Right ventricle myocardium superior (tissue), 1 donor: ENCODE measurements at places on chromosomes 3 and 15.

GRCh38 chr15:89218531-89218930, 2.8 kb downstream of the RLBP1 start:
- DNase-seq = no peak

GRCh38 chr3:143010024-143010423, 8.7 kb downstream of the U2SURP start:
- no peak for DNase-seq

DNA sequence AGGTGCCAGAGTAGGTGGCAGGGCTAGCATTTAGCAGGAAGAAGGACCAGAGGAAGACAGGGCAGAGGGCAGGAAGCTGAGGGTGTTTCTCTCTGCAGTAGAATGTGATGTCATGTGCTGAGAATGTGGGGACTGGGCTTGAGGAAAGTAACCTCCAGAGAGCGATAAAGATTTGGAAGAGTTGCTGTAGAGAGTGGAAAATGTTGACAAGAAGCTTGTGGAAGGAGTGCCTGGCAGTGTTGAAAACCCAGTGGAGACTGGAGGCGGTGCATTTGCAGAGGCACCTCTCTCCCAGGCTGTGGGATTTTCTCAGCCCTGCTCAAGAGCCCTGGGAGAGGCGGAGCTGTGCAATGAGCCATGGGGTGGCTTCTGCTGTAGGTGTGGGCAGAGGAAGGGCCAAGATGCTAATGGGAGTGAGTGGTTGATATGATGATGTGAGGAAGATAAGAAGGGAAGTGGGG, 54.8 kb downstream of the MESD start:
- no peak for DNase-seq

GRCh38 chr15:40471808-40472150, 995 bp downstream of the CHST14 start:
- DNase-seq = no peak

DNA sequence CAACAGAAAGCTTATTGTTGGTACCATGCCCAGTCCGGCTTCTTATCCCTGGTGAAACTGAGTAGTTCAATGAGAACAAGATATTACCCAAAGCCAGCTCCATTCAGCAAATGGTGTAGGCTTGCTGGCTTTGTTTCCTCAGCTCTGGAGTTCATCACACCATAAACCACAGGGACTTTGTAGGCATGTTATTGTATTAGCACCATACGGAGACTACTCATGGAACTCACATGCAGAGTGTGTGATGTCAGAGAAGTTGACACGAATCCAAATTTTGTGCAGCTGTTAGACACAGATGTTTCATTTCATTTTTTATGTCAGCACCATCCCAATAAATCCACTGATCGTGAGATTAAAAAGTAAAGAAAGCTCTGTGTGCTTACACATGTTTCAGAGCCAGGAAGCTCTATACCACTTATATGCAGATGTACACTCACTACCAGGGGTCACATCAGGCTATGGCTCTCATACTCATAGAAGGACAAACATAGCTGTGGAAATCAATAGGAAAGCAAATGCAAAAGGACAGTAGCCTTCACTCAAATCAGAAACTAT, 63.4 kb upstream of the LEKR1 start:
- no peak for DNase-seq

- DNase-seq = no peak
These were observed 53.5 kb downstream of the MSL2 start for GRCh38 chr3:136142592-136142991.

DNA sequence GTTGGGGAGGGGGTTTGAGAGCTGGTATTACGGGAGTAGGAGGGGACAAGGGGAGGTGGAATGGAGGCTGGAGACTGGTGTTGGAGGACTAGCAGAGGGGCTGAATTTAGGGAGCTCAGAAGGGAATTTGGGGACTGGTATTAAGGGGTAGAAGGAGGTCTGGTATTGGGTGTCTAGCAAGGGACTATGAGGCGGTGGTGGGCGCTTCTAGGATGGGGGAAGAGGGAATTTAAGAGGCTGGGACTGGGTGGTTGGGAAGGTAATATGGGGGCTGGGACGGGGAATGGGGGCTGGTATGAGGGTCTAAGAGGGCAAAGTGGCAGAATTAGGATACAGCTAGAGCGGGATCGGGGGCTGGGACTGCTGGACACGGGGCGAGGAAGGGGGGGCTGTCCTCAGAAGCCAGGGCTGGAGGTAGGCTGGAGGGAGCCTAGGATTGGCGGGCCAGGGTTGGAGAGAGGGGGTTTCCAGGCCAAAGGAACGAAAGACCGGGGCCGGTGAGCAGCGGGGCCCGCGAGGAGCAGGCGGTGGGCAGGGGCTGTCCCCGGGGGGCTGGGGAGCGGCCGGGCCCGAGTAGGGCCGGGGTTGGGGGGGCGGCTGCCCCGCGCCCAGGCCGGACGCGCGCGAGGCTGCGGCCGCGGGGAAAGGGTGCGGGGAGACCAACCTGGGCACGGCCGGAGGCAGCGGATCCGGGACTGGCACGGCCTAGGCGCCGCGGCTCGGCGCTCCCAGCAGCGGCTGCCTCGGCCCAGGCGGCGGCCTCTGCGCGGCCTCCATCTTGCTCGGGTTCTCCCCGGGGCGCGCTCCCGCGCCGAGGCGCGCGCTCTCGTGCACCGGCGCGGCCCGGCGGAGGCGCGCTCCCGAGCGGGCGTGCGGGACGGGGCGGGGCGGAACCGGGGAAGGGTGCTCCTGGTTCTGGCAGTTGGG, at the start of gene LHFPL4:
Gene LHFPL4 (minus strand): TSS at position 802 of the 927 bp plus-strand sequence. CDS start 1,143 bp downstream, outside the sequence.
- DNase-seq = no peak

DNA sequence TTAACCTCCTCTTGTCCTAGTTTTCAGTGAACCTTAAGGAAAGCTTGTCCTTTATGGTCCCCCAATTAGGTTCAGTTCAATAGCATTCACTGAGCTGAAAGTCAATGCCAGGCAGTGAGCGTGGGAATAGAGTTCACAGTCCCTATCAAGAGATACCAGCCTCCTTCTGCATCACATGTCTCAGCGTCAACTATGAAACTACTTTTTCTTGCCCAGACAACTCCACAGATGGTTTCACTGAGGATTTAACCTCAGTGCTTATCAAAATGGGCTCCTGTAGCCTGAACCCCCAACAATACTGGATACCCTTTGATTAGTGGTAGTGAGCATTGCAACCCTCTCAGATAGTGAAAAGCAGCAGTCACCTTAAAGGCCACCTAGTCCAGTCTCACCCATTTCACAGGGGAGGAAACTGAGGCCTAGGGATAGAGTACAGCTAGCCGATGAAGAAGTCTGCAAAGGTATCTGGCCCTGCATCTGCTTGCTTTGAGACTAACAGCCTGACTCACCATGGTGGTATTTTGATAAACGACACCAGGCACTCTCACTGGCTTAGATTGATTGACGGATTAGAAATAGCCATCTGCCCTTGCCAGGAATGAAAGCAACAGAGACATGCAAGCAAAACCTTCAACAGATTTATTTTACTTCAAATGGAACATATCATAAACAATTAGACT, 1.6 kb upstream of the UBA3 start:
- DNase-seq = no peak

DNA sequence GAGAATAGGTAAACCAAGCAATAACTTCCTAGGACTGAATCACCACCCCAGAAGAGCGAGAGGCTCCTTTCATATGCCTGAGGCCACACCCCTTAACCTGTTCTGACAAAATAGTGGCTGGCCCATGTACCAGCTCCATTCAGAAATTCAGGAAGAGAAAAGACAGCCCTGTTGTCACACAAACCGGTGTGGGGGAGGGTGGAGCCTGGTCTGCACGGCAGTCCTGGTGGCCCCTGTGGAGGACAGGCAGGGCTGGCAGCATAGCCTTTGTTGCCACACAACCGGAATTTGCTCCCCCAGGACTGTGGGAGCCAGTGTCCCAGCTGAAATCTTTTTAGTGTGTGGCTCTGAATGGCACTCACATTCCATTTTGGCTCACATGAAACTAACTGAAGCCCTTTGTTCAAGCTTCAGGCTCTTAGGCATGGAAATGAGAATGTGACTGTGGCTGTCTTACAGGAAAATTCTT, 23.8 kb downstream of the RLBP1 start:
- DNase-seq = no peak

DNA sequence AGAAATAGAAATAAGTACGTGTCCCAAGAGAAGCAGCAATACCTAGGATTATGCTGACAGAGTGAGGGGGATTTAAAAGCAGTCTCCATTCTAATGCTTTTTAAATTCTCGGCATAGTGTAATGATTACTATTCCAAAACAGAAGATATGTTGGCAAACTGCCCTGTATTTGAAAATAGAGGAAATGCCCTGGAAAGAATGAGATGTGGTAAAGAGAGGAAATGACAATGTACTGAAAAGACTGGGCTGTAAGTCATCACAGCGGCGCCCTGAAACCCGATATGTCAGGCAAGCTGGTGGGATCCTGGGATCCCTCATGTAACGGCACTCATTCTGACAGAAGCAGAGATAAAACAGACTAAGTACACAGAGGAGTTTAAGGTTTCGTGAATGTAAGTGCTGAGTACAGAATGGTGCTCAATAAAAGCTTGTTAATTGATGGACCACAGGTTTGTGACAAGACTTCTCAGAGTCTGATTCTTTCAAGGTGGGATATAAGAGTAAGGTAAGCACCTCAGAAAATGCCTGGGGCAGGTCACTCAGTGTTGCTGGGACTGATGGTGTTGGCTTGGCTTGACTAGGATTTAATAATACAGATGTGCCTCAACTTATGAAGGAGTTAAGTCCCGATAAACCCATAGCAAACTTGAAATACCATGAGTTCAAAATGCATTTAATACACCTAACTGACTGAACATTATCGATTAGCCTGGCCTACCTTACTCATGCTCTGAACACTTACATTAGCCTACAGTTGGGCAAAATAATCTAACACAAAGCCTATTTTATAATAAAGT, 91.4 kb downstream of the NFKBIZ start:
- peak; percentile 76 for DNase-seq

GRCh38 chr3:13869761-13870343, 10.0 kb downstream of the WNT7A start:
- DNase-seq = no peak

DNA sequence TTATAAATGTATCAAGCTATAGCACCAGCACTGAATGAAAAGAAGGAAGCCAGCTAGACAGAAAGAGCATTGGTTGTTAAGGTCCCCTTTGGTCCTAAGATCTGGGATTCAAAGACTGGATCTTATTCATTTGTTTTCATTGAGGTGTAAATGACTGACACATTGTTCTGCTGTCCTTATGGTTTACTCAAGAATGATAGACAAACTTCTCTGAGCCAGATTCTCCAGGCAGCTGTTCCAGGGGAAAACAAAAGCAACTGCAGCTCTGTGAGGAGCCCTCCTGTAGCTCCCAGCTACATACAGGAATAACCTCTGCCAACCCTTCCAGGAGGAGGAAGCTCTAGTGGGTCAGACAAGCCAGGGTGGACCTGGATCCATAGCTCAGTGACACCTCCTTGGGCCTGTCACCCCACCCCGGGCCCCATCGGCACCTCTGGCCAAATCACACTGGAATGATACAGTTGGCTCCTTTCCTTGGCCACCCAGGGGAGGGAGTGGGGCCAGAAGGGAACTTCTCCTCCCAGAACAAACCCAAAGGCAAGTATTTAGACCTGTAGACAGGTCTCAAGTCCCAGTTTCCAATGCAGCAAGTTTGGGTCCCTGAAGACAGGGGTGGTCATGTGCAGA, 57.8 kb downstream of the ZNF621 start:
- DNase-seq = peak; percentile 38

- DNase-seq = no peak
These were observed 256.1 kb upstream of the TLE3 start for GRCh38 chr15:70353606-70354345.

GRCh38 chr3:124281453-124282316, 289.8 kb upstream of the ROPN1 start:
- no peak for DNase-seq

GRCh38 chr3:30712991-30713390, 106.6 kb downstream of the TGFBR2 start:
- DNase-seq = no peak

GRCh38 chr3:118577055-118577777, 457.4 kb downstream of the IGSF11 start:
- DNase-seq = no peak

DNA sequence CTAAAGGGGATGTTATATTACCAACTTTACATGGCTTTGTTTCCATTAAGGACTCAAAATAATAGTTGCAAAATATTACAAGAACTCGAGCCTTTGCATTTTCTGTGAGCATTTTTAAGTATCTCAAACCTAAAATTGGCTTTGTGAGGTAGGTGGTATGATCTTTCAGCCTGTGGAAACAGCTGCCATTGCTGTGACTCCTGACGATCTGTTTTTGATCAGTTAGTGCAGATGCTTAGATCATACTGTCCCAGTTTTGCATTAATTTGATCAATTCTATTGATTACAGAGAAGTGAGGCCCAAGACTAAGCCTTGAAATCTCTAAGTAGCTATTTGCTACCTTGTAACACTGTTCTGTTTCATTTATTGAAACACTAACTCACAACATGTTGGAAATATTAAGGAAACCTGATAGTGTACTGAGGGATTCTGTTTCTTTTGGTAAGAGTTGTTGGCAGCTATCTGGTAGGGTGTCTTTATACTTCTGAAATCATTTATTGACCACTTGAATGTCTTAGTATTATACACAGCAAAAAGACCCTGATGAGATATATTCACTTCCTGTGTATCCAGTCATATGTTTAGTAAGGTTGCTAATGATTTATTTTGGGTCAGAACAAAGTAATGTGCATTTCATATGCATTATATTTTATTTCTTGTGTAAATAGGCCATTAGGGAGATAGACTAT, 14.8 kb downstream of the SKIL start:
- DNase-seq = no peak

DNA sequence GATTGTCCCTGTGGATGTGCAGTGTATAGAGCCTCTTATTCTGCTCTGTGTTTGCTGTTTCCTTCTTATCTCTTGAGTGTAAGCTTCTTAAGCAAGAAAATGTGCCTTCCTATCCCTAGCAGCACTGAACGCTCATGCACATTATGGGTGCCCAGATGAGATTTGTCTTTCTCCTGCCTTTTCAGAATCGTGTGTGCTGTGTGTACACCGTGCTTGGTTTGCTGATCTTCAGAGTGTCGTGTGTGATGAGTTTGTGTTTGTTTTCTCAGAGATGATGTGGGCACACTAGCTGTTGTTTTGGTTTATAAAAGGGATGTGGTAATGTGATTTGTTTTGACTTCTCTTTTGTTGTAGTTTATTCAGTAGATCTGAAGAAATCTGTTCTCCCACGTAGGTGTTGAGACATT, 19.7 kb downstream of the GPR171 start:
- no peak for DNase-seq

- no peak for DNase-seq
These were observed 89.2 kb downstream of the ECT2 start for GRCh38 chr3:172839679-172840078.

DNA sequence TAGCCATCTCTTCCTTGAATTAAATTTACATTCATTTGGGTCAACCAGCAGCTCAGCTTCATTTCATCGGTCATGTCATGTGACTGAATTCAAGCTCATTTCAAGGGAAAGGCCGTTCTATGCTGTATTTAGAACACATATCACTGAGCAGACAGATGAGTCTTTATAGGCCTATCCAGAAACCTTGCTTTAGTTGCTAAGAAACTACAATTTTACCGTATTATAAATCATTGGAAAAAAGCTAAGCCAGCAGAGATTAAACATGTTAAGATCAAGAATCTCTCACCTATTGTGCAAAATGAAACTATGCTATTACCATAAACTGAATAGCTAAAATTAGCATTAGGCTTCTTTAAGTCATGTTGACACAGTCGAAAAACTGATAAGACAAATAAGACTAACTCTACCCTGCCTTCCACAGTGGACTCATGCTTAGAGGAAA, 2.2 kb downstream of the NPTN start:
- DNase-seq = no peak

GRCh38 chr3:26118165-26118564, 328.3 kb downstream of the OXSM start:
- DNase-seq = no peak
